Stimulated activated CD4-positive, alpha-beta T cell treated with anti-CD3 and anti-CD28 coated beads, Interleukin-1b, Interleukin-23, amount 100 ng/mL, for 1 hour (primary cell): ENCODE measurements at places on chromosomes 3 and 15.

DNA sequence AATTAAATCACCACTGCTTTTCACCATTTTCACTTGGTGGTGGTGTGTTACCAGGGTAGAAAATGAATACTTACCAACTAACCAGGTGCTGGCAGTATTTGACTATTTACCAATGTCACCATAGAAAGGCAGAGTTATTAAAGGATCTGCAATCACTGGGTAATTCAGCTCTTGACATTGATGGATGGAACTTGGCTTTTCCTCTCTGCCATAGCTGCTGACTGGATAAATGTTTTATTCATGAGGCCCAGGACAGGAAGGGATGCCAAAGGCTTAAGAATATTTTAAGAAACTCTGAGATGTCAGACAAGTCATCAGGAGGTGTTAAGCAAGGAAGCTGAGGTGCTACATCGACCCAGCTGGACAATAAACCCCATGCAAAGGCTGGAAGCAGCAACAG, 495.5 kb upstream of the CFAP20DC start:
- no peak for DNase-seq

- DNase-seq: no peak
Measured at GRCh38 chr3:151109286-151109800, 23.9 kb downstream of the MED12L start.

- no peak for DNase-seq
Measured at GRCh38 chr3:99505200-99505599, 133.2 kb upstream of the COL8A1 start.

DNA sequence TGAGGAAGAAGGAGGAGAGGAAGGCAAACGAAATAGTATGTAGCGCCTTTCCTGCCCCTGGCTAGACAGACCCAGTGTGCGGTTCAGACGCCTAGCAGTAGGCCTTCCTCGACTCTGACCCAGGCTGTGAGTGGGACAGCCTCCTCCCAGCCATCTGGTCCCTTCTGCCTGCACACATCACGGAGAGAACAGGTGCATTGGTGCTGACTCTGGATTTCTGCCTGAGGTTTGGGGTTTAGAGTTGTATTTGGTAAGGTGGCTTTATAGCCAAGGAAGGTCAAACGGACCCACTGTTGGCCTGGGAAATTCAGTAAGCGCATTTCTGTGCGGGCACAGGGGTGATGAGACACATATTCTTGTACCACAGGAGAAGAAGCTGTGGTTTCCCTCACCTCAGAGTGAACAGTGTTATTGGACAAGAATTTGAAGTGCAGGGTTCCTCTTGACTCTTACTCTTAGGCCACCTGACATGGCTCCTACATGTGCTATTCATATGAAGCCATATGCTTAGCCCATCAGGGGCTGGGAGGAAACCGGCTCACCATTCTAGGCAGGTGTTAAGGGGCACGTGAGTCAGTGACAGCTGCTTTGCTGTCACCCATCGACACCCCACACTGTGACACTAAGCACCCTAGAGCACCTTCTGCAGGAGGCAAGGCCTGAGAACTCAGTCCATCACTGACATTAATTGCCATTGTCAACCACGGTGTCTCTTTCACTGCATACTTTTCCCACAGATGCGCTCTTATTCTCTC, 143.3 kb downstream of the CHDH start:
- no peak for DNase-seq

GRCh38 chr3:164912916-164913315, 165.4 kb downstream of the SI start:
- DNase-seq: no peak

- DNase-seq: no peak
Measured at GRCh38 chr3:151900884-151901643, 27.6 kb downstream of the SUCNR1 start.

DNA sequence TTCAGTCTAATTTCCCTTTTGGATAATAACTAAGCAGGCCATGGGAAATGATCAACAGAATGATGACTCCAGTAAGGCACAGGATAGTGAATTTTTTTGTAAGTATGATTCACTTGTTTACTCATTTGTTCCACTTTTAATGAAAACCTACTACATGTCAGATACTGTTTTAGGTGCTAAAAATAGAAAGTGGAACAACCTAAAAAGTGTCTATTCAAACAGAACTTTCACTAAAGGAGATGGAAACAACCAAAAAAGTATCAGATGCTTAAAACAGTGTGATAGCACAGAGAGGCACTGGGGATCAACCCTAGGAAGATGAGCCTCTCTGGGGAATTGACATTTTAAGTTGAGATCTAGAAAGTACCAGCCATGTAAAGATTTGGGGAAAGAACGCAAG, 11.1 kb downstream of the RYK start:
- DNase-seq: no peak

DNA sequence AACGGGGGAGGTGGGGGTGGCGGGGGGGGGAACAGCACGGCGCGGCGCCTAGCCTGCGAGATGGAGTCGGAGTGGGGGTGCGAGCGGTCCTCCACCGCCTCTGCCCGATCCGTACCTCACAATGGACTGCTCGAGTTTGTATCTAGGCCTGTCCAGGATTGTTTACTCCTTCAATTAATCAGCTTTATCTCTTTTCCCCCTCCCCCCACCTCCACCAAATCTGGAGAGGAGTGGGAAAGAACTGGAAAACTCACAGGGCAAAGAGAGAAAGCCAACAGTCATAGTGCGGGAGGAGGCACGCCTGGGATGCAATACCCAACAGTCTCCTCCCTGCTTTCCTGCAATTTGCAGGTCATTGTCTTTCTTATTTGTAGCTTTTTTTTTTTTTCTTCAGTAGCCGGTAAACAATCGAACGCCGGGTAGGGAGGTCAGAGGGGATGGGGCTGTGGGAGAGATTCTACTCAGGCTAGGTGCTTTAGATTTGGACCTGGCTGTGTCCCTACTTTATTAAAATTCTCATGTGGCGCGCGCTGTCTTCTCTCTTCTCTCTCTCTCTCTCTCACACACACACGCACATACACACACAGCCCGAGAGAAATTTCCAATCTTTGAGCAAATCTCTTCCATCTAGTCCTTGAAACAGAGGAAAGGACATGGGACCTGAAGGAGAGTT, 6.9 kb upstream of the MEIS2 start:
- DNase-seq: no peak

GRCh38 chr15:24943361-24943760, 11.4 kb upstream of the SNRPN start:
- no peak for DNase-seq

DNA sequence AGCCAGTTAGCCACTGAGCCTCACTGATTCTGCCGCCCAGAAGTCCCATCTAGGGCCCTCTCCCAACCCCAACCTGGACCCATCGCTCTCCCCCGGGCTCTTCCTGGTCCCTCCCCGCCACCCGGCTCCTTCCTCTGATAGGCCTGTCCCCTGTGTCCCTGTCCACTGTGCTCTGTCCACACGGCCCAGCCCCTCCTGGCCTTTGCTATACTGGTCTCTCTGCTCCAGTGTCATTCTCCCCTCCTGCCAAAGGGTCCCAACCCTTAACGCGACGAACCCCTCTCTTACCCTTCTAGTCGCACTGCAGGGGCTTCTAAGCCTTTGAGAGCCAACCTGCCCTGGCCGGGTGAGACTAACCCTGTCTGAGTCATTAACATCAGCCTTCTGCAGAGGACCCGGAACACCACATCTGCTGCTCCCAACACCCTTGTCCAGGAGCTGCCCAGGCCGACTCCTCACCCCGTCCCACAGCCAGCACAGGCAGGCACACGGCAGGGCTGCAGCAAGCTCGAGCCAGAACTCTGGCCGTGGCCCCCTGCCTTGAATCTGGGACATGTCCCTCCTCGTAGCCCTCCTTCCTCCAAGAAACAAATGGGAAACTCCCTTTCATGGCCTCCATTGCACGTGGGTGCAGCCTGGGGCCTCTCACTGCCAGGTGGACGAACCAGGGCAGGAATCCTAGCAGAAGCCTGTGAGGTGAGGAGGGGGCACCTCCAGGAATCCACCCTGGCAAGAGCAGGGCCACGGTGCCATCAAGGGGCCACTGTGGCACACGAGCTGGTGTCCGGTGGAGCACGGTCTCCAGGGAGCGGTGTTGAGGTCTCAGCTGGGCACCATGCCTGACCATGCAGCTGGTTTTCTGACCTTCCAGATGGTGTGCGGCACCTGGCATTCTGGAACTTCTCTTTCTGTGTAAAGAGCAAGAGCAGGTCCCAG, 140.9 kb upstream of the IQSEC1 start:
- DNase-seq: no peak

- no peak for DNase-seq
Measured at GRCh38 chr3:155549087-155549486, 195.8 kb downstream of the PLCH1 start.

DNA sequence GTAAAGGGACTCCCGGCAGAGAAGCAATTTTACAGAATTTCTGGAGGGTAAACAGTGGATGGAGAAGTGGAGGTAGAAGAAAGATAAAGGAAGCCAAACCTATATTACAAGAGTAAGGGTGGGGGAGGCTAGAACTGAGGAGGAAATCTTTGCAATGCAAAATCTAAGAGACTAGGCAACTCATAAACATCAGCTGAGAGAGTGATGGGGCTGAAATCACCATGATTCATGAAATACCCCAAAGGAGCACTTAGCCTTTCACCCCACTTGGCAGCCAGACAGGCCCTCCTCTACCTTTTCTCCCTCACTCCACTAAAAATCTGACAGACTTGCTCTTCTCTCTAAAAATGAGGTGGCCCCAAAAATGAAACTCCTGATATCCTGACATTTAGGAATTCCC, 19.5 kb upstream of the ZBTB38 start:
- no peak for DNase-seq

DNA sequence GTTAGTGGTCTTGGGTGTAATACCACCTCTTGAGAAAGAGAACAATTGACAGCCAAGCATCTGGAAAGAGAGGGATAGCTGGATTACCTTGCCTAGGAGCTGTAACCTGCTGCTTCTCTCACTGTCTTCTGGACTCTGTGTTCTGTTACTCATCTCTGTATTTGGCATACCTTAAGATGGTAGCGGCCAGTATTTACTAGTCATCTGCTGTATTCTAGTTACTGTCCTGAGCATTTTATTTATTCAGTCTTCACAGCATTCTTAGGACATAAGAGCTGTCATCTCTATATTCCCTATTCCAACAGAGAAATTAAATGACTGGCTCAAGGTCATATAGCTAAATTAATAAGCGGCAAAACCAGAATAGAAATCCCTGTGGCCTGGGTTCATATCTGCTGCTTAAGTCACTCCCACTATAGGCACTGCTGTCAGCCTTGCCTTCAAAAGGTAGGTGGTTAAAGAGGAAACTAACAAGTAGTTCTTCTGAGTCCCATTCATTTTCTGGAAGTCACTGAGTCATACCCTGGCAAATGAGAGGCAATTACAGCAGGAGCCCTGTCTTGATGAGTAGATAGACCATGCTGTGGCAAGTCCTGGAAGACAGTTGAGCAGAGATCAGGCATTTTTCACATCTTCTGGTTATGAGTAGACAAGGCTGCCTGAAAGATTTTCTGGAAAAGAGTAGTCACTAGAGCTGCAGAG, 68.2 kb downstream of the RAB7A start:
- no peak for DNase-seq

DNA sequence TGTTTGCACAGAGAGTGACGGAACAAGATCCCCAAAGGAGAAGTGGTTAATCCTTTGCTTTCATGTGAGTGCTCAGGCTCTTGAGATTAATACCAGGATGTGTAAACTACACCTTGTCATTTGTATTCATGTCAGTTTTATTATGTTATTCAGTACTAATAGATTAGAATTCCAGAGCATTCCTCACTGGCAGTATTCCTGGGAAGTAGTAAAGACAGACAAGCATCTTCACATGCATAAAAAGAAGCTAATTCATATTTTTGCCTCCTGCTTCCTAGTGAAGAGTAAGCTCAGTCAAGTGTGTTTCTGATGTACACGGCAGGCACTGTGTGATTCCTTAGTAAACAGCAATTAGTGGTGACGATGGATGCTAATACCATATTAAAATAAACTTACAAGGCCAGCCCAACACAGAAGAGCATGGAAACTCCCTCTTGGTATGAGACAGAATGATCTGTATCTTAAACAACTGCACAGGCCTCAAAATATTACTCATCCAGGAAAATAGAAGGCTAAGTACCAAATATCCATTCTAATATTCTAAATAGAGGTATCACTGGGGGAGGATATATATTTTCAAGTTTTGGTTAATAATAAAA, 336.8 kb upstream of the MCTP2 start:
- DNase-seq: no peak

DNA sequence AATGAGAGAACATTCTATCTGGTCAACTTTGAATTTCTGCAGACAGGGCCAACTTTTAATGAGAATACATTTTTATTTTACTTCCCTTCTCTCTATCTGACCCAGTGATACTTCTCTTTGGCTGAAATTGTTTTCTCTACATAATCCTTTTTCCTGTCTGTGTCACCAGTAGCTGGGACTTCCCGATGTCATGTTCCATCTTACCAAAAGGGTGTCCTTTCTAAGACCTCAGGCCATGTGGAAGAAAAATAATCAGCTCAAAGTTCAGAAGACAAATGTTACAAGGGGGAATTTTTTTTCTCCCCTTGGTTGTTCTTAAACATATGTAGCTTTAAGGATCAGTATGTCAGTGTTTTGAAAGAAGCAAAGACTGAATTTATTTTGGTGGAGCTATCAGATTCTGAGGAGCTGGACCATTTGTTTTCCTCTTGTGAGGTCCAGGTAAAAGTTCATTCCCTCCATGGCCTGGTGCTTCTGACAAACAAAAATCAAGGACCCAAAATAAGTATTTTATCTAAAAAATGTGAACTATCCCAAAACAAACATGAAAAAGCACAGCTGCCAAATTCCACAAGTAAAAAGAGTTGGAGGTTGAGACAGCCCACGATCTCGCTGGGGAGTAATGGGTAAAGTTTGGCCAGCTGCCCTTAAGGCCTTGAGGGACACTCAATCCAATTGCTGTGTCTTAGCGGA, 859.4 kb upstream of the NR2F2 start:
- no peak for DNase-seq

DNA sequence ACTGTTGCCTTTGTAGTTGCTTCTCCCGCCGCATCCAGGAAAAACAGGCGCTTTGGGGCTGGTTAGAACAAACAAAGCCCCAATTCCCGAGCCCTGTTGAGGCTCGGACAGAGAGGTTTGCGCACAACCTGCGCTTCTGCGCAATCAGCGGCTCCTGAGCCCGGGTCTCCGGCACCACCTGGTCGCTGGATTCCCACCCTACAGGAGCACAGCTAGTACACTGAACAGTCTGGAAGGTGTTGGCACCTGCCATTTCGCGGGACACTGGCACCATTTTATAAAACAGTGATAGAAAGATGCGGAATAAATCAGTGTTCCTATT, 13.8 kb downstream of the ZIC4 start:
- no peak for DNase-seq

DNA sequence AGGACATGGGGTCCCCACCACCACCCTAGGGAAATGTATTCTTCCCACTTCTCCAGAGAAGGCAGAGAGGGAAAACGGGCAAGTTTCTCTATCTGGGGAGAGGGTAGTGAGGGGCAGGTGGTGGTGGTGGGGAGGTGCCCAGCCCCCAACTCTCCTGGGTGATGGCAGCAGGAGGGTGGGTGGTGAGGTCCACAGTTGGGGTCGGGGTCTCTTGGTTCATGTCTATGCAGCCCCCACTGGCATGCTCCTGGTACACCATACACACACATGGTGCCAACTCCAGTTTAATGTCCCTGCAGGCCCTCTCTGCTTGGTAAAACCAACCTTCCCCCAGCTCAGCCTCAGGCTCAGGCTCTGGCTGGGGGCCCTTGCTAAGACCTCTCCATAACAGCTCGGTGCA, 254.5 kb upstream of the LYSMD4 start:
- no peak for DNase-seq
